ENCODE measurements at places on chromosomes 4 and X.

DNA sequence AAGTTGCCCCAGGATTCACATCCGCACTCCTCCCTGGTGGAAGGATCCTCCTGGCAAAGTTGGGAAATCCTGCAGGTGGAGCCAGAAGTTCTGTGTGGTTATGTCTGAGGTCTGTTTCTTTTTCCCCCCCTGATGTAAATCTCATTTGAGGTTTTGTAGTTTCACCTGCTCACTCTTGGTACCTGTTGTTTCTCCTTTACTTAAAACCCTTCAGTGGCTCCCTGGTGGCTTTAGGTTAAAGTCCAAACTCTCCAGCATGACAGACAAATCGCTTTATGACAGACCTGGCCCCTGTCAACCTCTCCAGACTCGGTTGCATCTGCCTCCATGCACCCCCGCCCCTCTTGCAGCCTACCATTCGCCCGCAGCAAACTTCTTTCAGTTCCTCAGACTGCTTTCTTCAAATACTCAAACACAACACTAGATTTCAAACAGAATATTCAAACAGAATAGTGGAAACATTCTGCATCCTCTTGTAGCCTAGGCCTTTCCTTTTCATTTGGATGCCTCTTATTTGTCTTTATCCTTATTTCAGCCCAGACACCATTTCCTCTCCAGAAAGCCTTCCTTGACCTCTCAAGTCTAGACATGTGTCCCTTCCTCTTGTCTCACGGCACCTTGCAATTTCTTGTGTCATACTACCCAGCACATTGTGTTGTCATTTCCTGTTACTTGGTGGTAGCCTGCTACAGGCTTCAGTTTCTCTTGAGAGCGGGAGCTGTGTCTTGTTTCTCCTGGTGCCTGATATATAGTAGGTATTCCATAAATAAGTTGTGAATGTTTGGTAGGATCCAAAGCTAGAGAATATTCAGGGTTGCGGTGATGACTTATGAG lies 24.8 kb downstream of the IL13RA1 start:
- DNase-seq, result no peak

DNA sequence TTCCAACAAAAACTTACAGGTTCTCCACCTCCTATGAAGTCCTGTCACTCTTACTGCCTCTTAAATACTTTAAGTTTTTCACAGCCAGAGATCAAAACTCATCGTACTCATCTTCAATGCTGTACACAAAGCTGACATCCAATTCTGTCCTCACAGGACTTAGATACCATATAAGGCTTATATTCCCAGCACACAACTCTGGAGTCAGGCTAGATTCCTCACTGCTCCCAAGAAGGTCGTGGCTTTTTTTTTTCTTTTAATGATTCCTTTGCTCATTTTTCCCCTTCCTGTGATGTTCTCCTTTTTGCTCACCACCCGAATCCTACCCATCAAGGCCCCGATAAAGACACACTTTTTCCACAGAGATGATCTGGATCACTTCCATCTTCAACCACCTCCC lies 914 bp downstream of the TRAPPC2 start:
- DNase-seq, result no peak

DNA sequence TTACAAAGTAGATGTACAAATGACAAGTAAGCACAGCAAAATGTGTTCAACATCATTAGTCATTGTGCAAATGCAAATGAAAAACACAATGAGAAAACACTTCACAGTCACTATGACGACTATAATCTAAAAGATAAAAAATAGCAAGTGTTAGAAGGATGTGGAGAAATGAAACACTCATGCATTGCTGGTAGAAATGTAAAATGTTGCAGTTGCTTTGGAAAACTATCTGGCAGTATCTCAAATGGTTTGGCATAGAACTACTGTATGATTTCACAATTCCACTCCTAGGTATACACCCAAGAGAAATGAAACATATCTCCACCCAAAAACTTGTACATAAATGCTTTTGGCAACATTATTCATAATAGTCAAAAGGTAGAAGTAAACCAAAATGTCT lies 459.7 kb upstream of the TRAM1L1 start:
- DNase-seq, result no peak

DNA sequence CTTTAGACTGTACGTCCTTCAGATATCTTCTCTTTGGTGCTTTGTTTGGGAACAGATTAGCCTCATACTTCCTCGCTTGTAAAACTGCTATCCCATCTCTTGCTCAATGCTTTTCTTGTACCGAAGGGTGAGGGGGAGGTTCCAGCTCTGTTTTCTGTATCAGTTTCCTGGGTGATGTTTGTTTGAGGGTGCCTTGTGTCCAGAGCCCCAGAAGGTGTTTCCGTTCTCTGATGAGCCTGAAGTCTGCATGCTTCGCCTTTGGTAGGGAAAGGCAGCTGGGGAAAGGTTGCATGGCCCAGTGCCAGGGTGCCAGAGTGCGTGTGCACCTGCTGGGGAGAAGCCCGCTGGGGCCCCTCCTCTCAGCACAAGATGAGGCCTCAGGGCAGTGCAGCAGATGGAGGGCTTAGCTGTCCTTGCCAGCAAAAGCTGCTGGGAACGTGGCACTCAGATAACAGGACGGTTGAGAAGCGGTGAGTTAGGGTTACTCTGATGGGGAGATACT lies 73.7 kb downstream of the TBL1X start:
- peak; percentile 29 for DNase-seq

DNA sequence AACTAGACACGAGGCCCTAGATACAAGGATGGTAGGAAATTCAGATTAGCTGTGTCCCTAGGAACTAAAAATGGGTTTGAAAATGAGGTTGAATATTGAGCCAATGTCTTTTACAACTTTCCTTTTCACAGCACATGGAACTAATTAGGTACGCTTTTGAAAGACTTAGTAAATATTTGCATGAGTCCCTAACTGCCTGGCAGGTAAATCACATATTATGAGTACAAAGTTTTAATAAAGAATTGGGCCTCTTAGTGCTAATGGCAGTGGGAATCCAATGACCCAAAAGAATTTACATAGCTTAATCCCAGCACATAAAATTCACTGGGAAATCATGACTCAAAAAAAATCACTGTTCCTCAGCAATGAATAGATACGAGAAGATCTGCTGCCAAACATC lies 16.8 kb downstream of the MUC7 start:
- DNase-seq, result no peak

- DNase-seq, result no peak
Measured at GRCh38 chr4:72365016-72365415, 204.0 kb downstream of the ADAMTS3 start.

GRCh38 chrX:108157628-108158027 lies 66.0 kb downstream of the ATG4A start:
- DNase-seq, result no peak

- DNase-seq, result no peak
Measured at GRCh38 chr4:123043793-123044425, 121.5 kb upstream of the NUDT6 start.

DNA sequence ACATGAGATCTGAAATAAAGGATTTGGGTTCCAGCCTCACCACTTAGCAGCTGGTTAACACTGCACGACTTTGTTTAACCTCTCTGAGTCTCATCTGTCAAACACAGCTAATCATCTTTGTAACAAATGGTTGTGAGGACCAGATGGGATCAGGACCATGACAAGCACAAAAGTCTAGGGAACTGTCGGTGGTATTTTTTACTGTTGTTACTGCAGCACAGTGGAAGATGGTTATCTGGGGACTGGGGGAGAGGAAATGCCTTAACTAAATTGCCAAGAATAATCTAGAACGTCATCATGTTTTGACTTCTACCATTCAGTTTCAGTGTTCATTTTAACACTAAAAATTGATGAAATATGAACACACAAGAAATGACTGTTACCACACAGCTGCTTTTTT lies 99.5 kb downstream of the ADGRA3 start:
- DNase-seq, result no peak

DNA sequence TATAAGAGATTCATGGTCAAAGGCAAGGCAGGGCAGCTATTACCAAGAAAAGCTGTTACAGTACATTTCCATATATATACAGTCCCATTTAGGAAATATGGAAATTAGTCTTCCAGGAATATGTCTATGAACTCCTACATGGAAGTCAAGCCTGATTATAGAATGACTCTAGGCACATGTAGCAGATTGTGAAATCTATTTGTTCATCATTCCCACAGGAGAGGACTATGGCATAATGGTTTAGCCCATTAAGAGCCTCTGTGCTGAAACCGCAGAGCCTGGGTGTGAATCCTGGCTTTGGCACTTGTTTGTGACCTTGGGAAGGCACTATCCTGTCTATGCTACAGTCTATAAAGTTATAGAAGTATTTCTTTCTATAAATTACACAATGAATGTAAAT lies 764.8 kb downstream of the RAPGEF2 start:
- no peak for DNase-seq

GRCh38 chr4:85967872-85968271 lies 392.0 kb downstream of the MAPK10 start:
- DNase-seq, result no peak

DNA sequence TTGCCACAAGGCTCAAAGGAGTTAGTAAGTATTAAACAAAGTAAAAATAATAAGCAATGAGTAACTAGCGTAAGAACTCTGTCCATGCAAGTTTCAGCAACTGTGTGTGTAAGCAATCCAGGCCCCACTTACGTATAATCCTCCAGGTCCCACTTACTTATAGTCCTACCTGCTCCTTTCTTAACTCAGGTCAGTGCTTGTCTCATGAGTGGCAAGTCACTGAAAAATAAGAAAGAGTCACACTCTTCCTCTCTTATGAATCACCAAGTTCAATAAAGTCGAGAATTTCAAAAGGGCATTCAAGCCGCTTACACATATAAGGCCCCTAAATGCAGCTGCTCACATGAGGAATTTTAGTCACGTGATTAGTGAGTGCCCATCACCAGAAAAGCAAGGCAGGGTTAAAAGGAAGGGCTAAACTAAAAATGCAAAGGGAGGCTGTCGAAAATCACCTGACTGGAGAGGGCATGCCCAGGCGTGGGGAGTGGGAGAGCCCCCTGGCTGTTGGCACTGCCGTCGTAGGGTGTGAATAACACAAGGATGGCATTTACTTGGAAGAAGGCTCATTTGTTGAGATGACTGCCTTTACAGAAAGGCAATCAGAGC lies 58.2 kb downstream of the ZNF827 start:
- DNase-seq, result no peak

DNA sequence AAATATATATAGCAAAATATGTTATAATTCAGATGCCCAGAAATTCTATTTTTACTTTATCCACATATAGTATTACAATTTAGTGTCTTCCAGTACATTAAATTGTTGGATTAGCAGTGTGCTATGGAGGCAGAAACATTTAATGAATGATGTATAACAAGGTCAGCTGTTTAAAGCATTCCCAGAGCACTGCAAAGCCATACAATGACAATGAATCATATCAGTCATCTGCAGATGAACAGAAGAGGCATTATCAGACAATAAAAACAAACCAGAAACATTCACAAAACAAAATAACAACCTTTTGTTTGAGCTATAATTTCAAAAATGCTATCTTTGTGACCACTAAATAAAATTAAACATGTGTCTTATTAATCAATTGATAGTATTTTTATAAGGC lies 524.2 kb downstream of the FAT4 start:
- no peak for DNase-seq

- no peak for DNase-seq
Measured at GRCh38 chr4:113153529-113154101, 104.2 kb downstream of the ANK2 start.

DNA sequence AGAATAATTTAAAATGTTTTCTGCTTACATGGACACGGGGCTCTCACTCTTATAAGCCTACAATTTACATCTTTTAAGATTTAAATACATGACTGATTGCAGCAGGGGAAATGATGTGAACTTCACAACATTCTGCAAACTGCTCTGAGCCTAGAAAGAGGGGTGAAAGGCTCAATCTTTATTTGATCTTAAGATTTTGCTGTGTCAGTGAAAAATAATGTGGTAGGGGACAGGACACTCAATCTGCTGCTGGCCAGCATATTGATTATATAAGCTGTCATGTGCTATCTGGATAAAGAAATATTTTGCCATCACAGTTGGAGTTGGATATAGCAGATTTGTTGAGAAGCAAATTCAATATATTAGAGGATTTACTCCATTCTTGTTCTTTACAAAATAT lies 2210.5 kb downstream of the PCDH7 start:
- DNase-seq, result no peak

Measured in right hindlimb (tissue), 1 donor.